ENCODE measurements at places on chromosomes 4 and X.

GRCh38 chrX:72532366-72532765, 40.3 kb downstream of the HDAC8 start:
- peak; percentile 79 for DNase-seq

GRCh38 chrX:23373129-23373804, 38.6 kb downstream of the PTCHD1 start:
- no peak for DNase-seq

- DNase-seq = no peak
These were observed 41.1 kb downstream of the HSD17B13 start for GRCh38 chr4:87281603-87282002.

DNA sequence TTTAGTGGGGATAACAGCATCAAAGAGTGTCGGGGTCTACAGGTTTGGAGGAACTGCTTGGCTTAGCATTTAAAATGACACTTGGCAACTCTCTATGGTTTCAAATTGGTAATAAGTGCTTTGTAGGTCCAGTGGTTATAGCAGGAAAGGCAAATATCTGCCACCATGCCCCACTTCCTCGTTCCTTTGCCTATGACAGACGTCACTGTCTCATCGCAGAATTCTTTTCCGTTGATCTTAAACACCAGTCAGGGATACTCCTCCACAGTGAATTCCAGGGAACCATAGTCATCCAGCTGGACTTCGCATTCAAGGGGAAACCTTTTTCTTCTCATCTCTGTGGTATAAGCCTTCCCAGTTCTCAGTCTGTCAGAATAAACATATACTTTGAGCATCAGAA, 319.1 kb downstream of the GPAT3 start:
- DNase-seq = no peak

GRCh38 chr4:103008875-103009729, 10.4 kb downstream of the SLC9B1 start:
- DNase-seq = no peak

GRCh38 chr4:52057196-52057595, 6.1 kb downstream of the SPATA18 start:
- no peak for DNase-seq

DNA sequence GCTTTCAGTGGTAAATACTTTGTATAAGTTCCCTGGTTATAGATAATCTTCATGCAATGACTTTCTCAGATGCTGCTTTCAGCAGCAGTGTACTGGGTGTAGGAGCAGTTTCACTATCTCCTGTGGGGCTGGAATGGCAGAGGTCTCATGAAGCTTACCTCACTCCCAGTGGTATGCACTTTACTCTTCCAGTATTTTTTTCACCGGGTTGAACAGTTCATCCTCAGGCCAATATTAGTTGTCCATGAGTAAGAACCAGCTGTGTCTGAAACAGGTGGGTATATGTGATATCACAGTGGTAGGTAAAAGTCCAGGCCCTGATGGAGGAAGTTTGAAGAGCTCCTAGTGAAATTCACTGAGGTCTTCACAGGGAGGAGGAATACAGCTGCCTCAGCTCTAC, 351.5 kb upstream of the EMCN start:
- no peak for DNase-seq

- no peak for DNase-seq
These were observed 47.2 kb downstream of the TBCK start for GRCh38 chr4:106268786-106269185.

DNA sequence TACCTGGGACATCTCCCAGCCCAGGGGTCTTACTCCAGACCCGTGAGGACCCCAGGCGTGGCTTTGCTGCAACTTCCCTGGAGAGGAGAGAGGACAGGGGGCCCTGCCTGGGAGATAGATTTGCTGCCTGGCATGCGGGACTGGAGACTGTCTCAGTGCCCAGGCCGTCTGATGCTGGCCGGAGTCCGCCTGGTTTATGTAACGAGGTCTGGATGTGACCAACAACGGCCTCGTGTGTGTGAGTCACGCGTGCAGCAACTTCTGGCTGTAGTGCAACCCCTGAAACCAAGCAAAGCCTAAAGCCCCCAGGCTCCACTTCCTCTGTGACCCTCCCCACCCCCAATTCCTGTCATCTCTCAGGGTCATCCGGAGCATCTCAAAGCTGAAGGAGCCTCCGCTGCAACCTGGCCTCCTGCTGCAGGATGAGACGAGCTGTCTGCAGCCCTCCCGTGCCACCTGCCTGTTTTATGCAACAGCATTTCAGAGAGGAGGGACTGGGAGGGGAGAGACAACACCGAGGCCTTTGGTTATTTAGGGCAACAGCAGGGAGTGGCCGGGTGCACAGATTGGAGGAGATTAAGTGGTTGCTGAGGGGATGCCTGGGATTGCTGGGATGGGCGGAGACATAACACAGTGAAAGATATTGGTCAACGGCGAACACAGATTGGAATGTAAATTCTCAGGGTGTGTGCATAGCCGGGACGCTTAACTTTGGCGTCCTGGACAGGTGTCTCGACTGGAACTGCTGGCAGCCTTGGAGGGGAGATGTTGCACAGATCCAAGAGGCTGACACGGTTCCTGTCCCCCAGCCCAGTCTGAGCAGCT, 16.0 kb downstream of the XG start:
- DNase-seq = no peak

DNA sequence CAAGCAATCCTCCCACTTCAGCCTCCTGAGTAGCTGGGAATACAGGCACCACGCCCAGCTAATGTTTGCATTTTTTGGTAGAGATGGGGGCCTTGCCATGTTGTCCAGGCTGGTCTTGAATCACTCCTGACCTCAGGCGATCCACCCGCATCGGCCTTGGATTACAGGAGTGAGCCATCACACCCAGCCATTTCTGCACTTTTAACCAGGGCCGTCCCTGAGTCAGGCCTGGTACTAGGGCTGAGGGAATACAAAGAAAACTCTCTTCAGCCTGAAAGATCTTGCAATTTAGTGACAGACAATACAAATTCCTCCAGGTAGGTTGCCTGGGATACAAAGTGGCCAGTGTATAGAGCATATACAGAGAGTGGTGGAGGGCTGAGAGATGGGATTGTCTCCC, 65.8 kb downstream of the BCOR start:
- DNase-seq = no peak

GRCh38 chr4:153531976-153532626, 65.9 kb downstream of the TMEM131L start:
- no peak for DNase-seq

- no peak for DNase-seq
These were observed 21.1 kb downstream of the ANXA5 start for GRCh38 chr4:121675715-121676114.

DNA sequence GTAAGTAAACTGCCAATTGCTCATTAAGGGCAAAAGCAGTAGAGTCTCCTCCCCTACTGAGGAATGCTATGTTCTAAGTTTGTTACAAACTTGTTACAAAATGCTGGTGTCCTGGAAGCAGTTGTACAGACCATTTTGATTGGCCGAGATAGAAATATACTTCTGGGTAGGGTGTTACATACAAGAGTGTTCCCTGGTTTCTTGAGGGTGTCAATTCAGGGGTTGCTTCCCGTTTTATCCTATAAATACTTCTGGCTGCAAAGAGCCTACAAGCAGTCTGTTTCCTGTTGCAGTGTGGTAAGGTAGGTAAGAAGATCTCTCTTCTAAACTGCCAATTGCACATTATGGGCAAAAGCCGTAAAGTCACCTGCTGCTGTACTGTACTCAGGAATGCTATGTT, 5.7 kb downstream of the TRPC5OS start:
- no peak for DNase-seq

DNA sequence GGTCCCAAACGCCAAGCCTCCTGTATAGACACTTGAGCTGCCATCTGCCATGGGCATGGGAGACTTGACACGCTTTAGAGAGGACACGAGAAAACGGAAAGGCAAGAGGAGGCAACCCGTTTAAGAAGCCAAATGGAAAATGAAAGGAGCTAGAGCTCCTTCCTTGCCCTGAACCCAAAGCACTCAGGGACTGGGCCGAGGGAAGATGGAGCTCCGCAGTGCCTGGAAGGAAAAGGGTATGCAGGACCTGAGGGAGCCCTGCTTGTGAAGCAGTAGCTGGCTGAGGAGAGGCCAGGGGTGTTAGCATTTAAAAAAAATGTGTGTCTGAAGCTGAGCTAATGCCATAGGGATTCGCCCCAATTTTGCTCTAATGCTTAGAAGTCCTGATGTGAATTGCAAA, 15.1 kb downstream of the MCF2 start:
- no peak for DNase-seq

GRCh38 chr4:169106696-169107229, 96.7 kb upstream of the CBR4 start:
- DNase-seq = no peak

DNA sequence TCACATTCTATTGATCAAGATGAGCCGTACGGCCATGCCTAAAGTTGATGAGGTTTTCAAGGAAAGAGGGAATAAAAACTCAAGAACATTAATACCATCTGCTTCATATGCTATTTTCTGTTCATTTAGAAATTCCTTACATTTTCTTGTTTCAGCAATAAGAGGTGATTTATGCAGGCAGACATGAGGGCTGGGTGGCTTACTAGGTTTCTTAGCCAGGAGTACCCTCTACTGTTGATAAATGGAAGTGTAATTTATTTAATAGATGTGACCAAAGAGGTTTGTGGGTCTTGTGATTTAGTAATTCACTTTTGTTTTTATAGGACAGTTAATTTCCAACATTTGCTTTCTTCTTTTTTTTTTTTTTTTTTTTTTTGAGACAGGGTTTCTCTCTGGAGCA, 6.4 kb upstream of the SMIM9 start:
- no peak for DNase-seq

DNA sequence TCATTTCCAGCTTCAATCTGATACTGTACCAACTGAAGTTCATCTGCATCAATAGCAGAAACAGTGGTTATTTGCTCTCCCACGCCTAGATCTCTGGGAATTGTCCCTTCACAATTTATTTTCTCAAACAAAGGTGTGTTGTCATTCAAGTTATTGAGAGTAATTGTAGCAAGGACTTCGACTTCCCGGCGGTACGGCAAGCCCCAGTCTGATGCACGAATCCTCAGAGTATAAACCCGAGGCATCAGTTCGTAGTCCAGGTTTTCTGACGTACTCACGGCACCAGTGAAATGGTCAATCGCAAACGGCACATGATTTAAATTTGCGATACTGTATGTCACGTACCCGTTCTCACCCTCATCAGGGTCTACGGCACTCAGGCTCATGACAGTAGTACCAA, 15.7 kb downstream of the FAT1 start:
- DNase-seq = no peak

- peak; percentile 28 for DNase-seq
These were observed at the start of gene ELF4 for GRCh38 chrX:130110379-130111219. Gene ELF4 (minus strand): TSS chrX:130110497. CDS start chrX:130081330, 29,167 bp downstream.

- DNase-seq = no peak
These were observed 146.8 kb upstream of the SPRY1 start for GRCh38 chr4:123249821-123250220.

- no peak for DNase-seq
These were observed 101.2 kb downstream of the TRAPPC11 start for GRCh38 chr4:183760326-183760725.

- no peak for DNase-seq
These were observed 32.7 kb upstream of the TMEM150C start for GRCh38 chr4:82594456-82594855.

GRCh38 chrX:24658421-24658820, 11.3 kb upstream of the PCYT1B start:
- no peak for DNase-seq

GRCh38 chr4:81905971-81906370, 434.3 kb upstream of the RASGEF1B start:
- no peak for DNase-seq

DNA sequence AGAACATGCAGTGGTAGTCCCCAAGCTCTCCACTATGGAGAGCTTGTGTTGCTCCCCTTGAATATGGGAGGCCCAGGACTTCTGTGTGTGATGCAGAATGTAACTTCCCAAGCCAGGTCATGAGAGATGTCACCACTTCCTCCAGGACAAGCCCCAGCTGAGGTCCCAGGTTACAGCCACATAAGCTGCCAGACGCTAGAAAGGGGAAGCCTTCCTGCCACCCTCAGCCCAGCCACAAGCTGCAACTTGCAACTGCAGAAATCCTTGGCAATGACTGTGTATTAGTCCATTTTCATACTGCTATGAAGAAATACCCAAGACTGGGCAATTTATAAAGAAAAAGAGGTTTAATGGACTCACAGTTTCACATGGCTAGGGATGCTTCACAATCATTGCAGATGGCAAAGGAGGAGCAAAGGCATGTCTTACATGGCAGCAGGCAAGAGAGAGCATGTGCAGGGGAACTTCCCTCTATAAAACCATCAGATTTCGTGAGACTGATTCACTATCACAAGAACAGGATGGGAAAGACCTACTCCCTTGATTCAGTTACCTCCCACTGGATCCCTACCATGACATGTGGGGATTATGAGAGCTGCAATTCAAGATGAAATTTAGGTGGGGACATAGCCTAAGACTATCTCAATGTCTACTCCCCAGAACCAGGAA, 91.5 kb upstream of the DHX15 start:
- no peak for DNase-seq

GRCh38 chr4:17194586-17194985, 296.1 kb upstream of the LDB2 start:
- no peak for DNase-seq

GRCh38 chr4:70099206-70099605, 49.0 kb downstream of the HTN1 start:
- no peak for DNase-seq

DNA sequence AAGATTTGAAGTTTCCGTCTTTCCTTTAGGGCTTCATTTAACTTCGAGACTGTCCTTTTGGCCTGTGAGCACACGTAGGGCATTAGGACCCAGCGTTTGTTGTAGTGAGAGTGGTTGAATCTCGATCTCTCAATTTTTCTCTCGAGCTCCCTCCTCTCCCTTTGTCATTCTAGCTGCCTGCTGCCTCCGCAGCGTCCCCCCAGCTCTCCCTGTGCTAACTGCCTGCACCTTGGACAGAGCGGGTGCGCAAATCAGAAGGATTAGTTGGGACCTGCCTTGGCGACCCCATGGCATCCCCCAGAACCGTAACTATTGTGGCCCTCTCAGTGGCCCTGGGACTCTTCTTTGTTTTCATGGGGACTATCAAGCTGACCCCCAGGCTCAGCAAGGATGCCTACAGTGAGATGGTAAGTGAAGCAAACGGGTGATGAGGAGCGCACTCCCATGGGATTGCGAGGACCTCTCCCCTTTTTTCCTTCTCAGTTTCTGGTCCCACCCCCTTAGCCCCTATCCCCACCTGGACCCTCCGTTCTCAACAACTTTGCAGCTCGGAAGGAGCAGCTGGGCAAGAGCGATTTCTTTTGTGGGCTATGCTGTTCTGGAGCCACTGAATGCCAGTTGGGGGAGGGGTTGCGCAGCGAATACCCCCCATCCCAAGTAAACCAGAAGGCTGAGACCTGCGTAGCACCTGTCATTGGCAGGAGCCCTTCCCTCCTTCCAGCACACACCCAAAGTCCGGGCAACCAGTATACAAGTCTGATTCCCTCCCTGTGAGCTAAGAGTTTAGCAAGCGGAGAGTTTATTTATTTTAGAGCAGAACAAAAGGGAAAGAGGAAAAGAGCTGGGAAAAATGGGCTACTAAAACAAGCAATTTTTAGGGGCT, at the start of gene TMEM35A:
Gene TMEM35A (plus strand): TSS at position 164 of the 883 bp plus-strand sequence. CDS start 124 bp downstream, at position 288.
- no peak for DNase-seq

- DNase-seq = no peak
These were observed 758.5 kb downstream of the ADGRL3 start for GRCh38 chr4:61958591-61958990.

Measured in bone marrow (tissue), 2 donors.